CD4-positive, CD25-positive, alpha-beta regulatory T cell (primary cell): ENCODE measurements at places on chromosomes 16 and 17.

DNA sequence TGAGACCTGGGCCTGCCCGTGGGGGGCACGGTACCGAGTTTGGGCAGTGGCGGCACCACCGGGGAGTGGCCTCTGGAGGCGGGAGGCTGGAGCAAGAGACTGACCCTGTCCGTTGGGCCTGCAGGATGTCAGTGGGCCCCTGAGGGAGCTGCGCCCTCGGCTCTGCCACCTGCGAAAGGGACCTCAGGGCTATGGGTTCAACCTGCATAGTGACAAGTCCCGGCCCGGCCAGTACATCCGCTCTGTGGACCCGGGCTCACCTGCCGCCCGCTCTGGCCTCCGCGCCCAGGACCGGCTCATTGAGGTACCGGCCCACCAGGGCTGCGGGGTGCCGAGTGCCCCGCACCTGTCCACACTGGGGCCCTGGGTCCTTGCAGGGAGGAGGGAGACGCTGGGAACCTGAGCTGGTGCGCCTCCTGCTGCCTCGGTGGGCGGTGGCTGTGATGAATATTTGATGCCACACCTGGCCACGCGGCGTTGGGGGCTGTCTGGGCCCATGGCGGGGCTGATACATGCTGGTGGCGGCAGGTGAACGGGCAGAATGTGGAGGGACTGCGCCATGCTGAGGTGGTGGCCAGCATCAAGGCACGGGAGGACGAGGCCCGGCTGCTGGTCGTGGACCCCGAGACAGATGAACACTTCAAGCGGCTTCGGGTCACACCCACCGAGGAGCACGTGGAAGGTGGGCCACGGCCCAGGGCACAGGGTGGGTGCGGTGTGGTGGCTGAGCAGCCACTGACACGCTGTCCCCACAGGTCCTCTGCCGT lies 9.7 kb downstream of the NHERF2 start:
- no peaks in the 10 kb centered on the region for H3K36me3 ChIP-seq
- H3K4me1 ChIP-seq = no peaks in the 10 kb centered on the region
- no peak for DNase-seq
- no peak overlapping the region for H3K4me3 ChIP-seq
- H3K27ac ChIP-seq = no peak overlapping the region

- H3K27ac ChIP-seq = no peak overlapping the region
- no peaks in the 10 kb centered on the region for H3K36me3 ChIP-seq
- no peaks in the 10 kb centered on the region for H3K27me3 ChIP-seq
- no peaks in the 10 kb centered on the region for H3K4me1 ChIP-seq
- no peak for DNase-seq
- no peak overlapping the region for H3K4me3 ChIP-seq
Measured at GRCh38 chr17:56322991-56323390, 169.7 kb downstream of the ANKFN1 start.

DNA sequence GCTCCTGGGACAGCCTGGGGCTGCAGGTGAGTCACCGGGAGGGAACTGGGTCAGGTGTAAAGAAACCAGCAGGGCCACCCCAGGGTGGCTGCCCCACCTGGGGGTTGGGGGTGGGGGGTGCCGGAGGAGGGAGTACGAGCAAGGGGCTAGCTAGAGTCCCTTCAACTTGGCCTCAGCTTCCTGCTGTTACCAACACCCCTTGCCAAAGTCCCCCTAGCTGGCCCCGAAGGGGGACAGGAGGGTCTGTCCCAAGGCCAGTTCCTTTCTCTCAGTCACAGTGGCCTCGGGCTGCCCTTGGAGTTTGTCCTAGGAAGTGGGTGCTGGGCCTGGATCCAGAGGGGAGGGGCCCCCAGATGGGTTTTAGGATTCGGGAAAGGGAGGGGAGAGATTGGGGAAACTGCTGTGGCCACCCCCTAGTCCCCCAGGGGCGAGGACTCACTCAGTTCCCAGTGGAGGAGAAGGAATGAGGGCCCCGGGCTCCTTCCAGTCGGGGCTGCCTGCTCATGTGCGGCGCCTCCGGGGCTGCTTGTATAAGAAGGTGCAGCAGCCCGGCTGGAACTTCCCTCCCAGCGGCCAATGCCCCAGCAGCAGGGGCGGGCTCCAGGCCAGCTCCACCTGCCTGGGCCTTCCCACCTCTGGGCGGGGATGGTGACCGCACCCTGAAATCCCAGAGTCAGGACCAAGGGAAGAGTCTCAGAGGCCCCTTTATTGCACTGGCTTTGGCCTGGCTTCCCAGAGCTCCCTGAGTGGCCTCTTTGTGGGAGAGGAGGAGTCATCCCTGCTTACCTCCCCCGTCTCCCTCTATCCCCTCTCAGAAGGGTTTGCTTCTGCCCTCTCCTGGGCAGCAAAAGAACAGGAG lies 7.3 kb downstream of the ARHGAP27 start:
- H3K27ac ChIP-seq = no peak overlapping the region
- H3K4me1 ChIP-seq = peaks cover 11% of the 10 kb centered on the region
- no peaks in the 10 kb centered on the region for H3K36me3 ChIP-seq
- H3K27me3 ChIP-seq = no peaks in the 10 kb centered on the region
- H3K4me3 ChIP-seq = no peak overlapping the region

- no peaks in the 10 kb centered on the region for H3K4me1 ChIP-seq
- H3K36me3 ChIP-seq = no peaks in the 10 kb centered on the region
- H3K27me3 ChIP-seq = peaks cover 13% of the 10 kb centered on the region
- no peak overlapping the region for H3K27ac ChIP-seq
- DNase-seq = no peak
- H3K4me3 ChIP-seq = no peak overlapping the region
Measured at GRCh38 chr17:72223866-72224291, 103.1 kb downstream of the SOX9 start.

DNA sequence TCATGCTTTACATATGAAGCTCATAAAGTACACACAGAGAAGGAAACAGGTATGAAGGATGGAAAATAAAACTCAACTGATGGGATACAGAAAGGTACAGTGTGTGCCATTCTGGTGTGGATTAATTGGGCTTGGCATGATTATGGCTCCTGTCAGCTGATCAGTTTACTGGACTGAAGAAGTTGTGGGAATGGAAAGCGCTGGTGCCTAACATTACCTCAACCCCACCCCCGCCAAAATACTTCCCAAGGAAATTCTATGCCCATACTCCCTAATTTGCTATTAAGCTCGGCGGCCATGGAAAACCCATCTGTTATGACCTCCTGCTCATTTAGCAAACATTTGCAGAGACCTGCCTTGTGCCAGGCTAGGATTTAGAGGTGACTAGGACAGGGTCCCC lies 16.6 kb upstream of the PMFBP1 start:
- no peaks in the 10 kb centered on the region for H3K36me3 ChIP-seq
- H3K4me3 ChIP-seq = no peak overlapping the region
- no peak for DNase-seq
- H3K4me1 ChIP-seq = no peaks in the 10 kb centered on the region

DNA sequence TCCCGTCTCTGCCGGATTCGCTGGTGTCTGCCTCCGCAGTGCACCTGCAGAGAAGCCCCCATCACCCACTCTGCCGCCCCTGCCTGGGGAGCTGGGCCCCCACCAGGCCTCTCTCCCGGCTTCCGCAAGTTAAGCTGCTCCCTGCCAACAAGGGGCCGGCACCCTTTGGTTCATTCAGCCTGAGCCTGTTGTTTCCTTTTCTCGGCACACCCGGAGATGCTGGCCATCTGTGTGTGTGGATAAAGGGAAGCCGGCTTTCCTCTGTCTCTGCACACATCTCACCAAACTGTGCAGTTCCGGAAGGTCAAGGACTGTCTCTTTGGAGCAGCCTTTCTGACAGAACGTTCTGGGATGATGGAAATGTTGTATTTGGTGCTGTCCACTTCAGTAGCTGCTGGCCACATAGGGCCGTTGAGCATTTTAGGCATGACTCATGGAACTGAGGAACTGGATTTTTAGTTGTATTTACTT lies 6.8 kb downstream of the MAPK8IP3 start:
- H3K36me3 ChIP-seq = no peaks in the 10 kb centered on the region
- no peak for DNase-seq
- no peak overlapping the region for H3K27ac ChIP-seq
- H3K27me3 ChIP-seq = no peaks in the 10 kb centered on the region
- no peak overlapping the region for H3K4me3 ChIP-seq
